Cardiac atrium fibroblast (primary cell): ENCODE measurements at places on chromosomes 1 and 21. TPM values are rescaled to one million over a fixed set of nuclear protein-coding genes. Genes with fewer than 3 reads are reported as not detected.

The FCN3 gene
- 0.49 TPM in 1 of 2 replicates, not detected in the other for total RNA-seq

The MX1 gene
- under 0.01 and 6.6 TPM in 2 replicates for total RNA-seq

The PGD gene
- 168 and 291 TPM in 2 replicates for total RNA-seq

The PRKCZ gene
- 1.1 and 2.1 TPM in 2 replicates for total RNA-seq

The ANGPTL1 gene
- total RNA-seq: 16.1 and 26.6 TPM in 2 replicates

The CHRNB2 gene
- not detected in 2 replicates for total RNA-seq

The AGPAT3 gene
- 28.3 and 34.8 TPM in 2 replicates for total RNA-seq

The PRR9 gene
- total RNA-seq: not detected in 2 replicates

The GCSAML gene
- not detected in 2 replicates for total RNA-seq

The C1orf141 gene
- not detected in 2 replicates for total RNA-seq

The GNAT2 gene
- 9.0 TPM in 1 of 2 replicates, not detected in the other for total RNA-seq

The SPRR1A gene
- not detected in 2 replicates for total RNA-seq

The CNR2 gene
- not detected in 2 replicates for total RNA-seq

The UBE2U gene
- total RNA-seq: not detected in 2 replicates

The IFI44 gene
- total RNA-seq: 4.9 and 5.8 TPM in 2 replicates

The KRTAP22-2 gene
- not detected in 2 replicates for total RNA-seq
